NCI-H1436 treated with DMSO at 0.1 percent for 48 hours (cell line): ENCODE measurements at places on chromosomes 5 and 9.

DNA sequence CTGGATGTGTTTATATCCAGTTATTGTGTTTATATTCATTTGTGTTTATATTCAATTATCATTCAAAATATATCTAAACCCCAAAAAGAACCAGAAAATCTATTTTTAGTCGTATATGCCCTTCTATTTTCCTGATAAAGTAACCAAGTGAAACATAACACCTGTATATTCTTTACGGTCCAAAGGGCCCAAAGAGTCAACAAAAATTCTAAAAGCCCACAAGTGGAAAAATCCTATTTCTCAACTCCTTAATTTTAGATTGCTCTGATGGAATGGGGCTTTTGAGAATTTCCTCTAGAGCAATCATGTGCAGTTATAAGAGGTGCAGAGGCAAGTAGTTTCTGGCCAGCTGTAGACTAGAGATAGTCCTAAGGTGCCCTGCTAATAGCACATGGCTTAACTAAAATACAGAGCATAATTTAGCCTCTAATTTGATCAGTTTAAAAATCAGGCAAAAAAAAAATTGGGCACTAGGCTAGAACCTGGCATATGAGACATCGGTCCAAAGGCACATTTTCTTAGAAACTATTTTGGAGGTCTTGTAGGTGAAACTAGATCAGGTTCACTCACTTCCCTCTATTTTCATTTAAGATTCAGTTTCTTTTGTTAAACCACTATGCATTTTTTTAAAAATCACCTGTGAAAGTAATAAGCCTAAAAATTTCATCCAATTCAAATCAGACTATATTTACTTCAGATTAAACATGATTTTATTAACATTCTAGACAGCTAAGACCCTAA lies 256.0 kb downstream of the FBXL17 start:
- no peak for DNase-seq

DNA sequence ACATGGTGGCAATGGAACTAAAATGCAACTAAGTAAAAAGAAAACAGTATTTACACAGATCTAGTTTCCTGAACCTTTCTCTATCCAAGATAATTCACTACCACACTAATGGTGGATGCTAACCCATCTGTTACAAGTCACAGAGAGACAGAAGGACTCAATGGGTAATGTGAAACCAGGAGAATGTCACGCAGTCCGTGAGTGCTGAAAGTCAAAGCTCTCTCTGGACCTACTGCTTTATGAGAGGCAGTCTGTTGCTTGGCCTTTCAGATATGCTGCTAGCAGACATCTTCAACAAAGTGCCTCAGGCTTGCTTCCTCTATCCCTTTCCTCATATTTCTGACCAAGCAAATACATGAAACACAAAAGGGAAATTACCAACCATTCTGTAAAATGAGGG lies 69.0 kb upstream of the GLRX start:
- DNase-seq, result no peak

DNA sequence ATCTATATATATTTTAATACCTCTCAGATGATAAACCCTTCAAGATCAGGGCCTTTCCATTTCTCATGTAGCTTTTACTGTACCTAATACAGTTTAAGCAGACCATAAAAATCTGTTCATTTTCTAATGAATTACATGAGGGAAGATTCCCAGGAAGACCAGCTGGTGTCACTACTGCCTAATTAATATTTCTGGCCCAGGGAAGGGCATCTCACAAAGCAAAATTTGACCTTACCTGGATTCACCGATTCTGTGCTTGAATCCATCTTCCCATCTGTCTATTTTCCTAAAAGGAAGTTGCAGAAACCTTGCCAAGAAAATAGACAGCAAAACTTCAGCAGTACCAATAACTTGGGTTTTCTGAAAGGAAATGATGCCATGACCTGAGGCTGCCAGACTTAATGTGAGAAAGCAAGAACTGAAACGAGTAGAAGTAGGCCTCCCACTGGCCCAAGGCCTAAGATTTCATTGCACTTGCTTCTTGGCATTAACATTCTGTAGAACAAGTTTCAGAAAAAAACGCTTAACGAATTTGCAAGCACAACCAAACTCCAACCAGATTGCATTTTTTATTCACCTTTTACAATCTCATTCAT lies 83.0 kb upstream of the GLIS3 start:
- no peak for DNase-seq

GRCh38 chr9:135676891-135677290 lies 13.8 kb downstream of the LCN9 start:
- no peak for DNase-seq

DNA sequence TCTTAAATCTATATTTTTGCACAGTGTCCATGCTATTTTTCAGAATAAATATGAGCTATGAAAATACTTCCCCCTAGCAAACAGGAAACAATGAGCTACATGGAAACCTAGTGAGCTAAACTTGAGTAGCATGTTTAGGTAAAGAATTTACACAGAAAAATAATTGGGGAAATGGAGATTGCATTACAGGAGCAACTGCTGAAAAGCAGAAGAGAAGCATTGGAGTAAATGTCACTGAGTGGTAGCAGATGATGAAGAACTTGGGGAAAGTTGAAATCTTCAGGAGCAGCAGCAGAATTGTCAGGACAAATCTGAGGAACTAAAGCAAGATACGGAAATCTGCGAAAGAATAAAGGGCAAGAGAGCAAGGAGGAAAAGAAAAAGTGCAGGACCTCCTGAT lies 610.3 kb downstream of the TLE1 start:
- DNase-seq, result no peak
